ENCODE measurements at places on chromosomes 6 and 20.

GRCh38 chr6:89314692-89315091 is 407 bp downstream of the GABRR2 start:
- DNase-seq = no peak

- DNase-seq = no peak
Measured at GRCh38 chr20:1823450-1823844, 71.8 kb upstream of the SIRPA start.

DNA sequence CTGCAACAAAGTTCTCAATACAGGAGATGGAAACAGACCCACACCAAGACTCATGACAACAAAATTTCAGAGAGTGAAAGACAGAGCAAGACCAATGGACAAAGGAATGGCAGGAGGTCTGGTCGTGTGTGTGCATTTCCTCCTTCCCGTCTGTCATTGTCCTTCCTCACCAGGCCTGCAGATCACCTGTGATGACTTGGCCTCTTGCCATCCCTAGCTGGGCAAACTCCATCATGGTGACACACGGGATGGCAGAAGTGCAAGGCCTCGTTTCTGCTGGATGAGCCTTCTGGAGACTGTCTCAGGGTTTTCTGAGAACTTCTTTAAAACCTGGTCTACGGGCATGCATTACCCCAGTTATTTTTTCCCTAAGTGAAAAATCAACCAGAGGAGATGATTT is 49.2 kb downstream of the RPP21 start:
- DNase-seq = no peak

- DNase-seq = no peak
Measured at GRCh38 chr20:35320396-35321126, 28.3 kb upstream of the FAM83C start.

- no peak for DNase-seq
Measured at GRCh38 chr6:129369737-129370136, 340.2 kb downstream of the ARHGAP18 start.

GRCh38 chr6:72238900-72239299 is 352.6 kb downstream of the RIMS1 start:
- DNase-seq = no peak

- DNase-seq = no peak
Measured at GRCh38 chr6:36686668-36687513, 8.4 kb downstream of the CDKN1A start.

DNA sequence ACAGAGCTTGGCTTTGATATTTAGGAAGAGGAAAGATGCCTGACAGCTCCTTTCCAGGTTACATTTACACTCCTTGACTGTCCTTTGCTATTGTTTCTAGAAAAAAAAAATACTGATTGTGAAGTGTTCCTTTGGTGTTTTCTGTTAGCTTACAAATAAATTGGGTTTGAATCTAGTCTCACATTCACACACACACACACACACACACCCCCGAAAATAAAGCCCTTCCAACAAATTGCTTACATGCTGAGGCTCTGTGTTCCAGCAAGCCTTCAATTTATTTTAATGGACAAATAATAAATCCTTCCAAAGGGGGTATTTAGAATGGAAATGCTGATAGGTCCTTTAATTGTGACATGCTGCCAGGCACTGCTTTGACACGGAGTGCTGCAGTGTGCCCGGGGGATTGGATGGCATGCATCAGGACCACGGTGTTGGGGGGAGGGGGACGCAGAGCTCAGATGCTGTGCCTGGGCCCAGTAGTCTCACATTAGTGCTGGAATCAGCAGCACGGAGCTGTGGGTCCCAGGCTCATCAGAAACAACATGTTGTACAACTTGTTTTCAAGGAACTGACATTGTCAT is 199.9 kb downstream of the CD83 start:
- DNase-seq = no peak

DNA sequence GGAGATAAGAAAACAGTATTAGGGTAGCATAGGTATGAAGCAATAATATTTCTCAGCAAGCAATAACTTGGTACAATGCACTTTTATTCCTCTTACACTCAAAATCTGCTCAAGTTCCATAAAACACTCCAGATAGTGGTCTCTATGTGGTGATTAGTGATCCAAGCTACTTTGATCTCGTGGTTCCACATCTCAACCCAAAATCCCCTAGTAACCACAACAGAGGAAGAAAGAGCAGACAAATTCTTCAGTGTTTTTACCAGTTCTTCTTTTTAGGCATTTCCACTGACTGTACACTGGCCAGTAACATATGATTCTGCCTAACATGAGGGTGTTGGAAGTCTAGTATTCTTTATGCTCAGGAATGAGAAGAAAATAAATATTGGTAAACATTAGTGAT is 309.0 kb upstream of the PTCHD4 start:
- no peak for DNase-seq

- no peak for DNase-seq
Measured at GRCh38 chr6:10421921-10422736, 7.3 kb upstream of the TFAP2A start.

- DNase-seq = no peak
Measured at GRCh38 chr20:22523128-22523498, 61.3 kb downstream of the FOXA2 start.

- DNase-seq = no peak
Measured at GRCh38 chr6:142879076-142879475, 65.9 kb downstream of the HIVEP2 start.

DNA sequence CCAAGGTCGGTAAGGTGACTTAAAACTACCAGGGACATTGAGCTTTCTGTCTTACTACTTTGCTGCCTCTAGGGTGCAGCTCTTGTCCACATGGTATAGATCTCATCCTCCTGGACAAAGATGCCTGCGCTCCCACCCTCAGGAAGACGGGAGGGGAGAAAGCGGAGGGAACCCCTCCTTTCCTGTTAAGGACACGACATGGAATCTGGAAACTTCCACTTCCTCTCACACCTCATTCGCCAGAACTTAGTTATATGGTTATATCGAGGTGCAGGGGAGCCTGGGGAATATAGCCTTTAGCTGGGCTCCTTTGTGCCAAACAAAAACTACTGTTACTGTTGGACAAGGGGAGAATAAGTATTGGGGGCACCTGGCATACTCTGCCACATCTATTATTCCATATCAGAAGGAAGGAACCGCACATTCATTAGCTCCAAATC is 224.3 kb upstream of the TSHZ2 start:
- DNase-seq = no peak

All from hypothalamus (tissue), 51 donors.